Ureter (tissue), 1 donor: ENCODE measurements at places on chromosomes 3 and 15. TPM values are rescaled to one million over a fixed set of nuclear protein-coding genes. Genes with fewer than 3 reads are reported as not detected.

DNA sequence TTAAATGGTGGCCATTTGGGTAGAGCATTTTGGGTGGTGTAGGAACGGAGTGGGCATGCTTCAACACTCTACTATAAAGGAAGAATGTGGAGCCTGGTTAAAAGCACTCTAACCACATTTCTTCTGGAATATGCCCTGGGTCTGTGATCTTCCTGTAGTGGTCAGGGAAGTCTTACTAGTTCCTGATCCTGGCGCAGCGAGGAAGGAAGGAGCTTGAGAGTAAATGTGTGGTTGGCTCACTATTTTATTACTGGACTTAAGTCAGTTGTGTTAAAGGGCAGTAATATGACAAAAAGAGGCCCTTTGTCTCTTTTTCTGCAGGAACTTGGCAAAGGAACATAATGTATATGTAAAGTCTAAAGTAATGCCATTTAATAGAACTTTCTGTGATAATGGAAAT lies 197.6 kb upstream of the ZPLD1 start:
- DNase-seq: no peak

UNC45A gene
- 77.0 TPM for total RNA-seq

FSD2 gene
- total RNA-seq: not detected

DNA sequence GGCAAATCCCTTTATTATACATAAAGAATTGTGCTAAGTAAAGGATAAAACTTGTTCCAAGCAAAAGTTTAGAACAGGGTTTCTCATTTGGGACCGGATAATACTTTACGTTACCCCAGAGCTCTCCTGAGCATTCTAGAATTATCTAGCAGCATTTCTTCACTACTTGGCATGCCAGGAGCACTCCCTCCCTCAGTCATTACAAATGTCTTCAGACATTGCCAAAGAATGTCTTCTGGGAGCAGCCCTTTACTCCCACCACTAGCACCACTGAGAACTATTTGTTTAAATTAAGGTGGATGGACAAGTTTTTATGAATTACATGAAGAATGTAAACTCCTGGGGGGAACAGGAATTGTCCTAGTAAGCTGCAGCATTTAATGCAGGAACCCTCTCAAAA lies 516.4 kb downstream of the GBE1 start:
- no peak for DNase-seq

GRCh38 chr3:127265581-127265981 lies 22.3 kb downstream of the PRR20G start:
- no peak for DNase-seq

CD80 gene
- total RNA-seq: 0.26 TPM

- DNase-seq: no peak
Measured at GRCh38 chr3:426072-426471, 229.5 kb downstream of the CHL1 start.

- peak; percentile 76 for DNase-seq
Measured at GRCh38 chr3:113441051-113441770, at the start of gene CFAP44. Gene CFAP44 (minus strand): TSS chr3:113441493. CDS start chr3:113433664, 7,829 bp downstream.
